Left ventricle myocardium inferior (tissue), 1 donor: ENCODE measurements at places on chromosomes 11 and 22. TPM values are rescaled to one million over a fixed set of nuclear protein-coding genes. Genes with fewer than 3 reads are reported as not detected.
A peak's percentile ranks its signal among the peaks of the same experiment; 100 is the strongest.

The LINC01488 gene
- total RNA-seq, result 0.38 TPM

The NXPE2 gene
- 0.22 TPM for total RNA-seq

The PTS gene
- 27.0 TPM for total RNA-seq

- H3K4me3 ChIP-seq, result no peak overlapping the region
- no peak for DNase-seq
- no peaks in the 10 kb centered on the region for H3K4me1 ChIP-seq
- no peaks in the 10 kb centered on the region for H3K36me3 ChIP-seq
- H3K27me3 ChIP-seq, result peaks cover 51% of the 10 kb centered on the region
- no peak overlapping the region for H3K27ac ChIP-seq
Observed at GRCh38 chr22:22128440-22128839, 116.1 kb upstream of the VPREB1 start.

DNA sequence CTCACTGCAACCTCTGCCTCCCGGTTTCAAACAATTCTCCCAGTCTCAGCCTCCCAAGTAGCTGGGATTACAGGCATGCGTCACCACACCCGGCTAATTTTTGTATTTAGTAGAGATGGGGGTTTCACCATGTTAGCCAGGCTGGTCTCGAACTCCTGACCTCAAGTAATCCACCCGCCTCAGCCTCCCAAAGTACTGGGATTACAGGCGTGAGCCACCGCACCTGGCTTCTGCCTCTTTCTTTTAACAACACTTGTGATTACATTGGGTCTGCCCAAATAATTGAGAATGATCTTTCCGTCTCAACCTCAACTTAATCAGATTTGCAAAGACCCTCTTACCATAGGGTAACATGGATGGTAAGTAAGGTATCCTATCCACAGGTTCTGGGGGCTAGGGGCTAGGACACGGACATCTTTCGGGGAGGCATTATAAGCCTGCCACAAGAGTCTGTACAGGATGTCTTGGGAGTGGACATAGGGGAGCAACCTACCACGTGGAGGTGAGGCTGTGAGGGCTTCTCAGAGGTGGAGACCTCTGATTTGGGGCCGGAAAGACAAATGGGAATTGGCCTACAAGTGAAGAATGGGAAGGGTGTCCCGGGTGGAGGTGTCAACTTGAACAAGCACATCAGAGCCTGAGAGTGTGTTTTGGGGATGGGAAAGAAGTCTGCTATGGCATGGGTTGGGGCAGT, 2.7 kb upstream of the CBX6 start:
- H3K27ac ChIP-seq, result no peak overlapping the region
- H3K27me3 ChIP-seq, result no peaks in the 10 kb centered on the region
- no peak for DNase-seq
- H3K4me3 ChIP-seq, result no peak overlapping the region
- no peaks in the 10 kb centered on the region for H3K36me3 ChIP-seq

- H3K36me3 ChIP-seq, result no peaks in the 10 kb centered on the region
- no peak overlapping the region for H3K27ac ChIP-seq
- H3K4me3 ChIP-seq, result no peak overlapping the region
- peaks cover 41% of the 10 kb centered on the region for H3K4me1 ChIP-seq
- no peak for DNase-seq
Observed at GRCh38 chr11:70072861-70073755, 5.0 kb upstream of the ANO1 start.

DNA sequence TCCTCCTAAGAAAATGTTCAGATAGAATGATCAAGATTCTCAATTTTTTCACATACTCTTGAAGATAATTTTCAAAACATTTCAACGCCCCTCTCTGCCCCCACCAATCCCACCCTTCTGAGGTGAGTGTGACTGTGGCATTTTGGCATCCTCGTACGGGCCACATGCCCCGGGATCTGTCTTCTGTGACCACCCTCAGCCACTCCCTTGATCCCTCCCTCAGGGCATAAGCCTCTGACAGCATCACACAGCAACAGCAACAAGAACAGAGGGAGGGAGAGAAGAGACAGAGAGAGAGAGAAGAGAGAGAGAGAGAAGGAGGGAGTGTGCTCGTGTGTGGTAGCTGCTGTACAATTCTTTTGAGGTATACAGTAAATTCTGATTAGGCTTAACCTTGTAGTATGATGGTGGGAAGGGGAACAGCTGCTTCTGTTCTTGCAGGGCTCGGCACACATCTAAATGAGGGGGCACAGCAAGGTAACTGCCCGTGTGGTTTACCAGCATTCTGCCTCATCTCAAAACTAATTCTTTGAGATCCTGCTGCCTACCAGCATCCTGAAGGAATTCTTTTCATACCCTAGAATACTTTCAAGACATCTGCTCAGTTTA, 21.4 kb downstream of the SCUBE2 start:
- H3K4me3 ChIP-seq, result no peak overlapping the region
- H3K27me3 ChIP-seq, result no peaks in the 10 kb centered on the region
- no peaks in the 10 kb centered on the region for H3K36me3 ChIP-seq
- H3K4me1 ChIP-seq, result no peaks in the 10 kb centered on the region
- no peak for DNase-seq
- H3K27ac ChIP-seq, result no peak overlapping the region

DNA sequence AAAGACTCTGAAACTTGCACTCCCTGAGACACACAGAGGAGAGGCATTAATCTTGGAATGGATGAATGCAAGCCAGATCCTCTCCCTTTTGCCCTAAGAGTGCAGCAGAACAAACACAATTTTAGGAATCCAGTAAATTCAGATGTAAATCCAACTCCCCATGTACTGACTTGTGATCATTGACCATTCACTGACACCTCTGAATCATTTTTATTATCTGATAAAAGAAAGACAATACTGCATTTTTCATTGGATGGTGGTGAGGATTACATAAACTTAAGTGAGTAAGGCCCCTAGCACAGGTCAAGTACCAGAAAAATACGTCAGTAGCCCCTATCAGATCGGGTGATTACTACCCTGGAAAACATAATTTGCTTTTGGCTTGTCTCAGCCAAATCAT, 782.9 kb upstream of the API5 start:
- no peaks in the 10 kb centered on the region for H3K4me1 ChIP-seq
- H3K27me3 ChIP-seq, result peaks cover 21% of the 10 kb centered on the region
- no peaks in the 10 kb centered on the region for H3K36me3 ChIP-seq
- no peak for DNase-seq

- peak overlapping the region; percentile 62 for H3K27ac ChIP-seq
- H3K36me3 ChIP-seq, result no peaks in the 10 kb centered on the region
- no peaks in the 10 kb centered on the region for H3K27me3 ChIP-seq
- H3K4me3 ChIP-seq, result no peak overlapping the region
- H3K4me1 ChIP-seq, result peaks cover 12% of the 10 kb centered on the region
Observed at GRCh38 chr22:46377525-46378425, 42.3 kb downstream of the TRMU start.

DNA sequence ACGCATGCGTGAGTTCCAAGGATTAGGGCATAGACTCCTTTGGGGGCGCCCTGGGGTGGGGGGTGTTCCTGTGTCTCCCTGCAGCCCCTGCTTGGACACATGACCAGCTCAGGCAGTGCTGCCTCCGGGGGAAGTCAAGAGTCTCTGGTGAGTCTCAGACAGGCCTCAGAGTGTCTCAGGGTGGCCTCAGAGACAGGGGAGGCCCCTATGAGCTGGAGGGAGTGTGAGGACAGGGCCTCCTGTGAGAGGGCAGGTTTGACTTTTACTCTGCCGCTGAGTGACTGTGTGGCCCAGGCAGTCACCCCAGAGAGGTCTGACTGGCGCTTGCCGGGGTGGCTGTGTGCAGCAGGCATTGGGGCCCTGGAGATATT, 41.2 kb upstream of the KCNQ1OT1 start:
- peaks cover 24% of the 10 kb centered on the region for H3K4me1 ChIP-seq
- H3K36me3 ChIP-seq, result no peaks in the 10 kb centered on the region
- H3K27me3 ChIP-seq, result no peaks in the 10 kb centered on the region
- H3K4me3 ChIP-seq, result no peak overlapping the region

DNA sequence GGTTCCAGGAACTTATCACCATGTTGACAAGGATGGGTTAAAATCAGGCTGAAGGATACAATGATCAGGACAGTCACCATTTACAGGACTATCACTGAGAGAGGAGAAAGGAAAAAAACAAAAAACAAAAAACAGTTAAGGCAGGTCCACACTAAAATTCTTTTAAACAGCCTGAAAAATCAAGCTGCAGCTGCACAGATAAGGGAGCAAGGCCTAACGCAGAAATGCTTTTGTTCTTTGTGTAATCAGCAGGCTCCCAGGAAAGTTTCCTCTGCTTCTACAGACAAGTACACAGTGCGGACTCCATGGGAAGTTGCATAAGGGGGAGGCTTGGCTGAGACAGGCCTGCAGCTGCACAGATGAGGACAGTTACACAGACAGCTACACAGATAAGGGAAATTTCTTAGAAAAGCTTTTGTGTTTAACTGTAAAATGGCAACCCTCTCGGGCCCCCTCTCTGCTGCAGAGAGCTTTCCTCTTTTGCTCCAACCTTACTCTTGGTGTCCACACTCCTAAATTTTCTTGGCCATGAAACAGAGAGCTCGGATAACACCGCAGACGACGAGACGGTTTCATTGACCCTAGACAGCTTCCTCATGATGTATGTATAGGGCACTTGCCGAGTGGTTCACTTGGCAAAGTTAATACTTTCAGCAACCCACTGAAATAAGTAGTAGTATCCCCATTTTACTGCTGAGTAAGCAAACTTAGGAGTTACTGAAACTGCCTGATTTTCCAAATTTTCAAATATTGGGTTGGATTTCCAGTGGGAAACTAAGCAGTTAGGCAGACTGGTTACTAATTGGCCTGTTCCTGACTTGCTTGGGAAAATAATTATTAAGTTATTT, 45.5 kb downstream of the PIWIL3 start:
- H3K27me3 ChIP-seq, result peaks cover 26% of the 10 kb centered on the region
- H3K27ac ChIP-seq, result peak overlapping the region; percentile 64
- H3K4me3 ChIP-seq, result no peak overlapping the region

The OSM gene
- not detected for total RNA-seq

The CCDC116 gene
- 0.11 TPM for total RNA-seq

The SLC3A2 gene
- total RNA-seq, result 35.0 TPM

- H3K36me3 ChIP-seq, result peaks cover 11% of the 10 kb centered on the region
- no peaks in the 10 kb centered on the region for H3K27me3 ChIP-seq
- DNase-seq, result no peak
- peak overlapping the region; percentile 61 for H3K27ac ChIP-seq
Observed at GRCh38 chr11:111793863-111794262, 27.7 kb upstream of the PPP2R1B start.

DNA sequence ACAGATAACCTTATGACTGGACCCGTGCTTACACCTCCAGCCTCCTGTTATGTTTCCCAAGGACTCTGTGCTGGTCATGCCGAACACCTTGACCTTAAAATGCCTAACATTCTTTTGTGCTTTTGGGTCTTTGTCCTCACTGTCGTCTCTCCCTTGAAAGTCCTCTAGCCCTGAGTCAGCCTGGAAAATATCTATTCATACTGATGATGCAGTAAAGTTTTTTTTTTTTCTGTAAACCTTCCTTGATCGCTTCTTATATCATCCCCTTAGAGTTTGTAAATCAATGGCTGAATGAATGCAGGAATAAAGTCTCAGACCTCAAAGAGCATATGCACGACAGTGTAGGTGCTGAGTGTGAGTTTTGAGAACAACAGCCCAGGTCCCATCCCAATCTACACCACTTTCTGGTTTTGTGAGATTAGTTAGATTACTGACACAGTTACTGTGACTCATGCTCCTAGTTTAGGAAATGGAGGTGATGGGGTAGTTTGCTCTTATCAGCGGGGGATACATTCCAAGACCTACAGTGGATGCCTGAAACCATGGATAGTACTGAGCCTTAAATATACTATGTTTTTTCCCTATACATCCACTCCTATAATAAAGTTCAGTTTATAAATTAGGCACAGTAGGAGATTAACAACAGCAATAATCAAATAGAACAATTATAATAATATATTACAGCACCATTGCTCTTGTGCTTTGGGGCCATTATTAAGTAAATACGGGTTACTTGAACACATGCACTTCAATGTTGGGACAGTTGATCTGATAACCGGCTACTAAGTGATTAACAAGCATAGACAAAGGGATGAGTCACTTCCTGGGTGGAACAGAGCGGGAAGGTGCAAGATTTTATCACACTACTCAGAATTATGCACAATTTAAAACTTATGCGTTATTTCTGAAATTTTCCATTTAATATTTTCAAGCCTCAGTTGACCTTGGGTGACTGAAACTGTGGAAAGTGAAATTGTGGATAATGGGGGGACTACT, 8.6 kb downstream of the TCN1 start:
- DNase-seq, result no peak
- no peaks in the 10 kb centered on the region for H3K27me3 ChIP-seq
- no peaks in the 10 kb centered on the region for H3K36me3 ChIP-seq
- H3K4me1 ChIP-seq, result no peaks in the 10 kb centered on the region
- no peak overlapping the region for H3K4me3 ChIP-seq

GRCh38 chr11:93933230-93933629, 82.8 kb upstream of the VSTM5 start:
- H3K36me3 ChIP-seq, result no peaks in the 10 kb centered on the region
- H3K4me3 ChIP-seq, result no peak overlapping the region
- no peak overlapping the region for H3K27ac ChIP-seq
- no peaks in the 10 kb centered on the region for H3K4me1 ChIP-seq
- peaks cover 10% of the 10 kb centered on the region for H3K27me3 ChIP-seq

DNA sequence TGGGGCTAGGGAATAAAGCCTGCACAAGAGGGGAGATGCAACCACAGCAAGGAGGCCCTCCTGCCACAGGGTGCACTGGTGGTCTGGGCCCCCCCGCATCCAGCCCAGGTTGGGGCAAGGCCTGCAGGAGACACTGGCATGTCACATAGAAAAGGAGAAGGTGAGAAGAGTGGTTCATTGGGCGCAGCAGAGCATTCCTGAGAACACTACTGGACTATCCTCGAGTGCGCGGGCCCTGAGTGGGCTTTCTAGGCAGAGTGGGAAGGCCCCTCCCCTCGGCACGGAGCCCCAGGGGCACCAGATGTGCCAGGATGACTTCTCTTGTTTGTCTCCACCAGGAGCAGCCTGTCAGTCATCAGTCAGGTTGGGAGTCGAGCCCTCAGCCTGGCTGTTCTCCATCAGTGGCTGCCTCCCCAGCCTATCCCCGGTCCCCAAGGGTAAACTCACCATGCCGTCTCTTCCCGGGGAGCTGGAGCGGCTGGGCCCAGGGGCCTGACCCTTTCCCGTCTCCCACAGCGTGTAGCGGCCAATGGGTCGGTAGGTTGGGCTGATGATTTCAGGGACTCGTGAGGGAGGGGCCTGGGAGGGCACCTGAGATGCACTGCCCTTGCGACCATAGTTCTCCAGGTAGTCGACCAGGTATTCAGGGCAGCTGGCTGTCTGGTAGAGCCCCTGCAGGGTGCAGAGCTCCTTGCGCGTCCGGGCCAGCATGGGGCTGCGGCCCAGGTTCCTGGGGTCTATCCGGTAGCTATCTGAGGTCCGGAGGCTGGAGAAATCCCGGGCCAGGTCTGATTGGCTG, 9.0 kb downstream of the USP2 start:
- no peak for DNase-seq
- H3K27ac ChIP-seq, result peak overlapping the region; percentile 95
- no peaks in the 10 kb centered on the region for H3K36me3 ChIP-seq
- H3K4me3 ChIP-seq, result peak overlapping the region; percentile 29

DNA sequence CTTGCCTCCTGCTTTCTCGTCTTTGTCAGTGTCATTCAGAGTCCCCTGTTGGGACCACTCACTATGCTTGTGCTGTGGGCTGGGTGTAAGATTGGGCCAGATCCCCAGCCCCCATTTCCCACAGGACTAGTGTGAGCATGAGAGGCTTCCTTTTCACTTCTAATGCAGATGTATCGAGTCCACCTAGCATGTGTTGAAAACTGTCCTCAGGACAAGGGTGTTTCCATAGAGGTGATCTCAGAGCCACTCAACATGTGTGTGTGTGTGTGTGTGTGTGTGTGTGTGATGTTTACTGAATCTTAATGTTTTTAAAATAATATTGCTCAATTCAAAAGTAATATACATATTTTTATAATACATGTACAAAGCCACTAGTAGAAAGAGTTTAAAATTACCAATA, 11.4 kb upstream of the CD44 start:
- H3K4me3 ChIP-seq, result no peak overlapping the region
- H3K4me1 ChIP-seq, result no peaks in the 10 kb centered on the region
- no peaks in the 10 kb centered on the region for H3K36me3 ChIP-seq
- no peak overlapping the region for H3K27ac ChIP-seq
